CD4-positive, alpha-beta memory T cell (primary cell): ENCODE measurements at places on chromosomes 2 and 18. TPM values are rescaled to one million over a fixed set of nuclear protein-coding genes. Genes with fewer than 3 reads are reported as not detected.

The PLCL1 gene
- 5.5 TPM for polyA plus RNA-seq

The CETN1 gene
- polyA plus RNA-seq: not detected

The SERPINB12 gene
- polyA plus RNA-seq: not detected

The ERFE gene
- polyA plus RNA-seq: not detected

The KIAA2012 gene
- polyA plus RNA-seq: not detected

The DUSP2 gene
- 48.2 TPM for polyA plus RNA-seq

The ANKRD29 gene
- 0.91 TPM for polyA plus RNA-seq

The ELOA2 gene
- polyA plus RNA-seq: not detected

The SATB2 gene
- not detected for polyA plus RNA-seq

The ABCG5 gene
- not detected for polyA plus RNA-seq

The RFTN2 gene
- polyA plus RNA-seq: not detected

The GALNT5 gene
- polyA plus RNA-seq: not detected

The IHH gene
- not detected for polyA plus RNA-seq

DNA sequence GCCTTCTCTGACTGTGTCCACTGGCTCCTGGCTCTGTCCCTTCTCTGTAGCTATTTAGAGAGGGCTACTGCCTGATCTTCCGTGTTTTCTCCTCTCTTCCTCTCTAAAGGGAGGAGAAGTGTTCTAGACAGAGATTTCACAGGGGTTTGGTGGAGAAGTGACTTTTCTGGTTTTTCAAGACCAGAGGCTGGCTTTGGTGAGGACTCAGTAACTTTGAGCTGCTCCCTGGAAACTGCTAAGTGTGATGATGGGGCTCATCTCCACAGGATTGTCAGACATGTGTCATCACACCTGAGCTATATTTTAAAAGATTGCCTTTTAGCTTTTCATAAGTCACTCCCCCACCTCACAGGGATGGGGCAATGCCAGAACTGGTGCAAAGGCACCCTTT, 6.2 kb downstream of the MAL start:
- peaks cover 87% of the 10 kb centered on the region for H3K4me1 ChIP-seq
- no peak overlapping the region for H3K27ac ChIP-seq
- H3K4me3 ChIP-seq: no peak overlapping the region
- DNase-seq: no peak
- no peaks in the 10 kb centered on the region for H3K27me3 ChIP-seq

DNA sequence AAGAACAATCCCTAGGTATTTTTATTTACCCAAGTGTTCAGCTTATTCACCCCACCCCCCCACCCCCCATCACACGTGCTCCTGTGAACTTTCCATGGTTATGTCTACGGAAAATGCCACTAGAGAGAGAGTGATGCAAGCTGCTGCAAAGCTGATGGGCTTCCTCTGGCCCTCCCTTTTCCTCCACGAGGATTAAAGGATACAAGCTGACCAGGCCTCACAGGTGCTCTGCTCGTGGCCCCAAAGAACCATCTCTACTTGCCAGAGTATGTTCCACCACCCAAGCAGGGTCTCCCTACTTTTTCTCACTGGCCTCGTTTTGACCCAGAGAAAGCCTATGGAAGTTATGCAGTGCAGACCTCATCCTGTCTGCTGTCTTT, 342.6 kb downstream of the CELF4 start:
- no peaks in the 10 kb centered on the region for H3K4me1 ChIP-seq
- H3K27ac ChIP-seq: no peak overlapping the region
- H3K36me3 ChIP-seq: no peaks in the 10 kb centered on the region
- H3K4me3 ChIP-seq: no peak overlapping the region

DNA sequence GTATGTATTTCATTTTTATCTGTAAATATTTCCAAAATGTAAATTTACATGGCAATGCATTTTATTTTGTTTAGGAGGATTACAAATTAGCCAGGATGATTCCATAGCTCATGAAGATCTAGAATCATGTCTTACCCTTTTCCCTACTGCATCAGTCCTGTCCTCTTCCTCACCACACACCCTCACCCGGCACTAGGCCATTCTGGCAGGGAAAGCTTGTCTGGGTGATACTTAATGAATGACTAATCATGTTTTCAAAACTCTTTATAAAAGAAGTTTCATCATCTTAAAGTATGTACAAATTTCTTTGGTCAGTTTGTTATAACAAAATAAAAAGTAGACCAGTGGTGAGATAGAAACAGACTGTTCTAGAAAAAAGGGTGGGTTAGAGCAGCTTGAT, 283.3 kb upstream of the VWC2L start:
- H3K4me1 ChIP-seq: no peaks in the 10 kb centered on the region
- no peaks in the 10 kb centered on the region for H3K36me3 ChIP-seq
- no peak overlapping the region for H3K27ac ChIP-seq

DNA sequence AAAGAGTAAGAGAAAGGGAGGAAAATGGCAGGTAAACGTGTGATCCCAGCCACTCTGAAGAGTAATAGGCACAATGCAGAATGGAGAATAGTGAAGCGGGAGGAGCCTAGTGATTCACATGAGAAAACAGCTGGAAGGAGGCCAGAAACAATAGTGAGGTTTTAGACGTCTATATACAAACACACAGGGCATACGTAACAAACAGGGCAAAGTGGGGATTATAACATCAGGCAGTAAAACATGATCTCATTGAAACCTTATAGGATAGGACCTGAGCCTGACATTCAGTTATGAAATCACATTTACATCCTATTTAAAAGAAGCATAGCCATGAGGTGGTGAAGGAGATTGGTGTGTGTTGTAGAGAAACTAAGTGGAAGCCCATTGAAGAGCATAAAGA, 33.0 kb upstream of the GATA6 start:
- no peak overlapping the region for H3K27ac ChIP-seq
- H3K27me3 ChIP-seq: no peaks in the 10 kb centered on the region
- no peak for DNase-seq
- H3K36me3 ChIP-seq: no peaks in the 10 kb centered on the region
- H3K4me3 ChIP-seq: no peak overlapping the region

GRCh38 chr2:159971365-159972152, 90.9 kb downstream of the PLA2R1 start:
- H3K27me3 ChIP-seq: no peaks in the 10 kb centered on the region
- no peak overlapping the region for H3K27ac ChIP-seq
- H3K4me3 ChIP-seq: no peak overlapping the region
- DNase-seq: no peak
- no peaks in the 10 kb centered on the region for H3K36me3 ChIP-seq
- H3K4me1 ChIP-seq: no peaks in the 10 kb centered on the region

DNA sequence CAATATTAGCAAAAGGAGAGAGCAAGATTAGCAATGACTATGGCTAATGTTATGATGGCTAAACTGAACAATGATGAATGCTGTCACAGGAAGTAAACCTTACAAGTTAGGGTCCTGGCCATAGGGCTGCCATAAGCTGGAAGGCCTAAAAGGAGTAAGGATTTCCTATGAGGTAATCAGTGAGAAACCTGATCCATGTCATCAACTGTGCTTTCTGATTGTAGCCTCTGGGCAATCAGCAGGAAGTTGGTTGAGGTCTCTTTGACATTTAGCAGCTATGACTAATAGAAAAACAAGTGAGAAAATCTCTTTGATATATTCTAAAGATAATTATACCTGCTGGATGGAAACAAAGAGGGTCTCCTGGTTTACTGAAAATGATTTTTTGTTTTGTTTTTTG, 193.0 kb downstream of the RAB3GAP1 start:
- no peaks in the 10 kb centered on the region for H3K4me1 ChIP-seq
- H3K4me3 ChIP-seq: no peak overlapping the region
- DNase-seq: no peak
- H3K27me3 ChIP-seq: no peaks in the 10 kb centered on the region
- H3K27ac ChIP-seq: no peak overlapping the region
- no peaks in the 10 kb centered on the region for H3K36me3 ChIP-seq

DNA sequence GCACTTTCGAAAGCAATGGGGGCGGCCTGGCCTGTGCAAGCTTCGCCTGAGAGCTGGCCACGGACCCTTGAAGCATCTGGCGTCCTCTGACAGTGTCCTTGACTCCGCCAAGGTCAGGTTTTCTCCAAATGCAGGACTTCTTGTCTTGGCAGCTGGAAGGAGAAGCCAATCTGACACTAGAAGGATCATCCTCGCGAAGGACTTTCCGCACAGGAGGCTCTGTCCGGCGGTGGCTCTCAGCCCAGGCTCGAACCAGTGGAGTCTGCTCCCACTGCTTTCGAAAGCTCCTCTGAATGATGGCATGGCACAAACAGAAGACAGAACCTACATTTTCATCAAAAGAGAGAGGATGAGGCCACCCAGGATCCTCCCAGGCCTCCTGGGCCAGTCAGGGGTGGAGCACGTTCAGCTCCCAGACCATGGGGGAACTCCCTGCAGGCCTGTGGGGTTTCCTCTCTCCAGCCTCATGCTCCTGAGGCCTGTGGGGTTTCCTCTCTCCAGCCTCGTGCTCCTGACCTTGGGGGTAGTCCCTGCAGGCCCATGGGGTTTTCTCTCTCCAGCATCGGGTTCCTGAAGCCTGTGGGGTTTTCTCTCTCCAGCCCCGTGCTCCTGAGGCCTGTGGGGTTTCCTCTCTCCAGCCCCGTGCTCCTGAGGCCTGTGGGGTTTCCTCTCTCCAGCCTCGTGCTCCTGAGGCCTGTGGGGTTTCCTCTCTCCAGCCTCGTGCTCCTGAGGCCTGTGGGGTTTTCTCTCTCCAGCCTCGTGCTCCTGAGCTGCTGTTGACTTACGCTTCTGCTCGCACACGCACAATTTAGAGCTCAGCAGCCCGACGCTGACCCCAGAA, 396.5 kb upstream of the SALL3 start:
- H3K4me1 ChIP-seq: no peaks in the 10 kb centered on the region
- H3K27ac ChIP-seq: no peak overlapping the region
- no peaks in the 10 kb centered on the region for H3K27me3 ChIP-seq
- DNase-seq: no peak

- no peak overlapping the region for H3K27ac ChIP-seq
- H3K4me3 ChIP-seq: no peak overlapping the region
- no peaks in the 10 kb centered on the region for H3K36me3 ChIP-seq
- no peak for DNase-seq
- H3K4me1 ChIP-seq: no peaks in the 10 kb centered on the region
Observed at GRCh38 chr18:75127143-75128021, 81.6 kb downstream of the PTGR3 start.

DNA sequence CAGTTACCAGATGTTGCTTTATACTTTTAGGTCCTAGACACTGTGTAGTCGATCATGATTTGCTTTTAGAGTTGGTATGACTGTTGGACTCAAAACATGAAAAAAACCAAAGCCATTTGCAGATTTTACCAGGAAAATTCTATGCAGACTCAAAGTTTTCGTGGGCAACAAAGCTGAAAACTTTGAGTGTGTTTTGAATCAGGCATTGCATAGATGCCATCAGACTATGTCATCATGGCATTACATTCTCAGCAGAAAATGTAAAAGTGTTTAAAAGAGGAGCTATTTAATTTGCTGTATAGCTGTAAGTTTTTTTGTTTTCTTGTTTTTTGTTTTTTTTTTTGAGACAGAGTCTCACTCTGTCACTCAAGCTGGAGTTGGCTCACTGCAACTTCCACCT, 43.5 kb upstream of the ELAC1 start:
- no peak overlapping the region for H3K27ac ChIP-seq
- H3K4me1 ChIP-seq: no peaks in the 10 kb centered on the region
- peaks cover 36% of the 10 kb centered on the region for H3K36me3 ChIP-seq
- H3K27me3 ChIP-seq: no peaks in the 10 kb centered on the region
- DNase-seq: no peak

GRCh38 chr2:34307636-34308035, 708.5 kb upstream of the FAM98A start:
- no peak overlapping the region for H3K27ac ChIP-seq
- no peak for DNase-seq
- H3K4me3 ChIP-seq: no peak overlapping the region
- no peaks in the 10 kb centered on the region for H3K36me3 ChIP-seq

GRCh38 chr2:99754210-99754609, 264.4 kb upstream of the REV1 start:
- H3K36me3 ChIP-seq: no peaks in the 10 kb centered on the region
- H3K4me1 ChIP-seq: no peaks in the 10 kb centered on the region
- no peak overlapping the region for H3K4me3 ChIP-seq
- DNase-seq: no peak

- no peaks in the 10 kb centered on the region for H3K36me3 ChIP-seq
- no peaks in the 10 kb centered on the region for H3K27me3 ChIP-seq
- no peak overlapping the region for H3K4me3 ChIP-seq
Observed at GRCh38 chr2:173999724-174000123, 34.6 kb upstream of the SP3 start.

GRCh38 chr18:24499814-24500213, 39.4 kb downstream of the HRH4 start:
- no peaks in the 10 kb centered on the region for H3K36me3 ChIP-seq
- no peak overlapping the region for H3K4me3 ChIP-seq
- no peak overlapping the region for H3K27ac ChIP-seq

DNA sequence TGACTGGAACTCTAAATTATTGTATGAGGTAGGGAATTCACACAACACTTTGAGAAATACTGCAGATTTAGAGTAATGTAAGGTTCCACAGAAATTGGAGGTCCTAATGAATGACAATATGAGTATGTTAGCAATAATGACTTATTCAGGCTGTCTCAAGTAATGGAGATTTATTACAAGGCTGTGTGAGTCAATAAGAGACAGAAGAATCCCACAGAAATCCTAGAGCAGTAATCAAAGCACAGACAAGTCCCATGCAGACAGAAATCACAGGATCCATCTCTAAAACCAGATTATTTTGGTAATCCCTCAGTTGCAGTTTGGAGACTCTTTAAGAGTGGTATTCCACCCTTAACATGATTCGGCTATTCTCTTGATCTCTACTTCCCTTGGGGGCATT, 83.6 kb downstream of the FAM161A start:
- H3K4me1 ChIP-seq: no peaks in the 10 kb centered on the region
- H3K36me3 ChIP-seq: no peaks in the 10 kb centered on the region
- H3K27me3 ChIP-seq: no peaks in the 10 kb centered on the region
- H3K27ac ChIP-seq: no peak overlapping the region

DNA sequence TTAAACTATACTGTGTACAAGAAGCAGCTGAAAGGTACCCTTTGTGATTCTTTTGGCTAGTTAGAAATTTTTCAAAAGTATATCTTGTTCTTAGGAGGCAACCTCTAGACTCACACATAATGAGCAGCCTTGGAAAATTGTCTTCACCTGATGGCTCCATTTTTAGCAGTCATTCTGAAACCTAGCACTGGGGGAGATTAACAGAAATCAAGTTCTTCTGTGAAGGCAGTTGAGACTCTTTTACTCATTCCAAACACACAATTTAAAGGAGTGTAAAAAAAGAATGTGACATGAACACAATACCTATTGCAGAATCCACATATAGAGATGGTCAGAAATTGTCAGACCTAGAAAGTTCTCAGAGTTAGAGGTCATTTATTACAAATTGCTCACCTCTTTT, 197.7 kb downstream of the UBE2E3 start:
- H3K4me3 ChIP-seq: no peak overlapping the region
- H3K36me3 ChIP-seq: no peaks in the 10 kb centered on the region
- H3K27ac ChIP-seq: peak overlapping the region; percentile 1
- H3K27me3 ChIP-seq: no peaks in the 10 kb centered on the region
- DNase-seq: no peak
- peaks cover 52% of the 10 kb centered on the region for H3K4me1 ChIP-seq

GRCh38 chr2:223815186-223815883, 22.0 kb downstream of the AP1S3 start:
- no peaks in the 10 kb centered on the region for H3K4me1 ChIP-seq
- H3K36me3 ChIP-seq: no peaks in the 10 kb centered on the region
- DNase-seq: no peak
- no peaks in the 10 kb centered on the region for H3K27me3 ChIP-seq

GRCh38 chr2:42875880-42876279, 83.5 kb upstream of the HAAO start:
- no peak for DNase-seq
- no peaks in the 10 kb centered on the region for H3K36me3 ChIP-seq
- peaks cover 9% of the 10 kb centered on the region for H3K4me1 ChIP-seq

- no peak for DNase-seq
- no peaks in the 10 kb centered on the region for H3K27me3 ChIP-seq
- no peaks in the 10 kb centered on the region for H3K36me3 ChIP-seq
- H3K4me3 ChIP-seq: no peak overlapping the region
- no peaks in the 10 kb centered on the region for H3K4me1 ChIP-seq
Observed at GRCh38 chr18:66587430-66587829, 16.5 kb downstream of the CDH19 start.
